ENCODE measurements at places on chromosomes 5 and 9.
A peak's percentile ranks its signal among the peaks of the same experiment; 100 is the strongest.

GRCh38 chr9:94545940-94546339 is 8.9 kb upstream of the PCAT7 start:
- DNase-seq: no peak

DNA sequence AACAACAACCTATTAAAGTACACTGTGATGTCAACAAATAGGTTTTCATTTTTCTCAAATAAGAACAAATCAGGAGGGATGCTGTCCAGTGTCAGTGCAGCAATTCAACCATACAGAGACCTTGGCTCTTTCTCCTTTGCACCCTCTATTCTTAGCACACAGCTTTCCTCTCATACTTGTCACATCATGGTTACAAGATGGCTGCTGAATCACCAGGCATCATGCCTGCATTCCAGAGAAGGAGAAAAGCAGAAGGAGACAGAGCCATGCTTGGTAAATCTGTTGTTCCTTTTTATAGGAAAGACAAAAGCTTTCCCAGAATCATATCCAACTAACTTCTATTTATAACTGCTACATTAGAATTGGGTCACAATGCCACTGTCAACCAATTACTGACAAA is 124.7 kb upstream of the VLDLR start:
- DNase-seq: no peak

- no peak for DNase-seq
These were observed 291.9 kb downstream of the COX7C start for GRCh38 chr5:86909418-86910295.

DNA sequence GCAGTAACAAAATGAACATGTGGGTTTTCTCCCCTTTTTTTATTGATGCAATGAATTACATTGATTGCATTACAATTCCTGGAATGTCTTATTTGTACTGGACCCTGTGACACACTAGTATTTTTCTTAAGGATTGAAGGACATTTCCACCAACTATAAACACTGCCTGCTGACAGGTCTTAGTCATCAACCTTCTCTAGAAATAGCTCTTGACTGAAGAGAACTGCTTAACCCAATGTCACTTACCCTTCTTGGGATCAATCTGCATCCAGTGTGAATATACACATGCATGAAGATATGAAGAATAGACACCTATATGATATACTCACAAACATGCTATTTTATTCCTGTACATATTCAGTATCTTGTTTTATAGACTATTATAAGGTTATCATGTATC is 130.6 kb downstream of the FBXO38 start:
- no peak for DNase-seq

- DNase-seq: no peak
These were observed 503.4 kb downstream of the PDE4D start for GRCh38 chr5:59390074-59390659.

DNA sequence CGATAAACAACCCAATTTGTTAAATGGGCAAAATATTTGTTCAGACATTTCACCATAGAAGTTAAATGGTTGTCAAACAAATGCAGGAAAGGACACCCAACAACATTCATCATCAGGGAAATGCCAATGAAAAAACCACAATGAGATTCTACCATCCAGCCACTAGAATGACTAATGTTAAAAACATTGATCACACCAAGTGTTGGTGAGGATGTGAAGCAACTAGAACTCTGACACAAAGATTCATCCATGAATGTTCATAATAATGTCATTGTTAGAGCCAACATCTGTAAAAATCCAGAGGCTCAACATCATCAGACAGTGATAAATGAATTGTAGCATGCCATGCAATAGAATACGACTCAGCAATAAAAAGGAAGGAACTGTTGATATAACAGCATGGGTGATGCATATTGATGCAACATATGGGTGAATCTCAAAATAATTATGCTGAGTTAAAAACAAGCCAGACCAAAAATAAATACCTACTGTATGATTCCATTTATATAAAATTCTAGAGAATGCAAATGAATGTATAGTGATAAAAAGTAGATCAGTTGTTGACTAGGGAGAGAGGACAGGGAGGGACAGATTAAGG is 55.9 kb upstream of the UNC5A start:
- no peak for DNase-seq

GRCh38 chr5:143427122-143427735 is 23.7 kb upstream of the NR3C1 start:
- no peak for DNase-seq

DNA sequence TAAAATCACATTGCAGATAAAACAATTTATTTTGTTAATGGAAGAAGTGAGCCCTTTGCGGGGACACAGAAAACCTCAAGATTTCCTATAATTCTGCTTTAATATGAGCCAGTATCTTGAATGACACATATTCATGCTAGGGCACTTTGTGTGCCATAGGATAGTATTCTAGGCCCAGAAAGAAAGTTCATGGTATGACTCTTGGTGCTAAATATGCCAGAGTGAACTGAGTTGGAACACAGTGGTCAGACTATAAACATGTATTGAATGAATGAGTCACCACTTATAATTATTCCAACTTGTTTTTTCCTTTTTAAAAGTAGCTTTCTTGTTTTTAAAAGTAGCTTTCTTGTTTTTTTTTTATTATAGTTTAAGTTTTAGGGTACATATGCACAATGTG is 46.0 kb downstream of the ADAMTS19 start:
- no peak for DNase-seq

- DNase-seq: peak; percentile 43
These were observed 23.1 kb downstream of the NIM1K start for GRCh38 chr5:43215073-43215631.

GRCh38 chr5:168612996-168613395 is 33.8 kb upstream of the PANK3 start:
- DNase-seq: no peak

DNA sequence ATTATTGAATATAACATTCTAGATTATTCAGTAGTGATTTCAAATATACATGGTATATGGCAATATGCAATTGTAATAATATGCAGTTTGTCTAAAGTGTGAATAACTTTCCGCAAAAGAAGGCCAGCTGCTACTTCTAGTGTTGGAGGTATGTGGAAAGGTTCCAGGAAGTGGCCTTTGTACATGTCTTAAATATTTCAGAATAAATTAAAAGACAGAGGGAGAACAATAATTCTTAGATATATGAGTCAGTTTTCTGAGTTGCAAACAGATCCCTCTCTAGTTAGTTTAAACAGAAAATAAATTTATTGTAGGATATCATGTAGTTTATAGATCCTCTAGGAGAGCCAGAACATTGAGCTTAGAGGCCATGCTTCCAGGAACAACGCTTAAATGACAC is 210.8 kb upstream of the ELL2 start:
- no peak for DNase-seq

DNA sequence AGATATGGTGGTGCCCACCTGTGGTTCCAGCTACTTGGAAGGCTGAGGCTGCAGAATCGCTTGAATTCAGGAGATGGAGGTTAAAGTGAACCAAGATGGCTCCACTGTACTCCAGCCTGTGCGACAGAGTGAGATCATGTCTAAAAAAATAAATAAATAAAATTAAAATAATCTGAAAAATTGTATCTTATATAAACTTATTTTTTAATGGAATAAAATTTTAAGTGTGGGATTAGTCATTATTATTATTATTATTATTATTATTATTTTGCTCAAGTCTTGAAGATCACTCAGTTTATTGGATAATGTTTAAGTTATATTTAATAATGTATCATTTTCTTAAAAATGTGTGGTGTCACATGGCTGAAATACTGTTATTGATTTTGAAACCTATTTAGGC is 688.0 kb upstream of the COX7C start:
- DNase-seq: no peak

DNA sequence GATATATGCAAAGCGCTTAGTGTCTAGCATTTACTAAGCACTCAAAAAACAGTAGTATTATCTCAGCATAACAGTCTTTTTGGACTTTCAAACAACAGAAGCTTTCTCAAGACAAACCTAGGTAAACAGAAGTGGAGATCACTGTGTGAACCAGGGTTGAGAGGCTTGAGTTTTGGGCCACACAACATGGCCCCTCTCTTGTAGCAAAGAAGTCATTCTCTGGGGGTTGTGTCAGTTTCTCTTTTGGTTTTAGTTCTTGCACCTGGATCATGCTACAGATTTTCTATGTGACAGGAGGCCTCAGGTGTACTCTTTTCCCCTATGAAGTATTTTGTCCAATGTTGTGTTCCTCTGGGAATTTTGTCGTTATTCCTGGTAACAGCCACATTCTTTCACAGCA is 30.0 kb downstream of the INSYN2B start:
- no peak for DNase-seq

DNA sequence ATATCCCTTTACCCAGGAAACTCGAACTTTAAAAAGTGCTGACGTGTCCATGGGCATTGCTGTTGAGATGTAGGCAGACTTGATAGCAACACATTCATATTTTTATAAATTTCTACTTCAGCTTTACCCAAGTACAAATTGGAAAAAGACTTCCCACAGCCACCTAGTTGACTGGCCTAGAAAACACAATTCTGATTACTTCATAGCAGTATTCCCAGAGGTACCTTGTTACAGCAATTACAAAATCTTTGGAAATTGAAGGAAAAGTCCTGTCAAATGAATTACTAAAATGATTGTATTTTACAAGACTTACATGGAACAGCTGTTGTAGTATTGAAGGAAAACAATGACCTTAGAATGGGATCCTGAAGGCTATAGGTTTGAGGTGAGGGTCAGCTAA is 130.7 kb upstream of the NREP start:
- DNase-seq: no peak

DNA sequence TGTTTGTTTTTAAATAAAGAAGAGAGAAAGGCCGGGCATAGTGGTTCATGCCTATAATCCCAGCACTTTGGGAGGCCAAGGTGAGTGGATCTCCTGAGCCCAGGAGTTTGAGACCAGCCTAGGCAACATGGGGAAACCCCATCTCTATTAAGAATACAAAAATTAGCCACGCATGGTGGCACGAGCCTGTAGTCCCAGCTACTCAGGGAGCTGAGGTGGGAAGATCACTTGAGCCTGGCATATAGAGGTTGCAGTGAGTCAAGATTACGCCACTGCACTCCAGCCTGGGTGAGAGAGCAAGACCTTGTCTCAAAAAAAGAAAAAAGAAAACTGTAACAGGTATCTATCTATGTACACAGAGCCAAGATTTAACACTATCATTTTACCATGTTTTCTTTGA is 34.2 kb upstream of the CDC42SE2 start:
- DNase-seq: no peak

- DNase-seq: no peak
These were observed 840.4 kb upstream of the WWC1 start for GRCh38 chr5:167451076-167451475.

DNA sequence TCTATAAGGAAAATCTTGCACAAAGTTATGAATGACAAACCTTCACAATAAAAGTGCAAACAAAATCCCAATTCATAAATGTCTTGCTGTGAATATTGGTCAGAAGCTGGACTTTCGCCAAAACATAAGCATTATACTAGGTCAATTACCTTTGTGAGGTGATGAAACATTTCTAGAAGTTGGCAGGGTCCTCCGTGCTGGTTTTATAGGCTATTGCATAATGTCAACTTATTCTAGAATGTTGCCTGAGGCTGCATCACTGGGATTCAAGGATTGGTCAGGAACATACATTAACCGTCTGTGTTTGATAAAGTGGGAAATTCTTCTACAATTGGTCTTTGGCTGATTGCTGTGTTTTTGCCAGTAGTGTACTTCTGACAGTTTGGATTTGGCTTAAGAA is 49.8 kb upstream of the PALM2AKAP2 start:
- DNase-seq: no peak

GRCh38 chr5:87829217-87829551 is 416.5 kb upstream of the CCNH start:
- DNase-seq: no peak

DNA sequence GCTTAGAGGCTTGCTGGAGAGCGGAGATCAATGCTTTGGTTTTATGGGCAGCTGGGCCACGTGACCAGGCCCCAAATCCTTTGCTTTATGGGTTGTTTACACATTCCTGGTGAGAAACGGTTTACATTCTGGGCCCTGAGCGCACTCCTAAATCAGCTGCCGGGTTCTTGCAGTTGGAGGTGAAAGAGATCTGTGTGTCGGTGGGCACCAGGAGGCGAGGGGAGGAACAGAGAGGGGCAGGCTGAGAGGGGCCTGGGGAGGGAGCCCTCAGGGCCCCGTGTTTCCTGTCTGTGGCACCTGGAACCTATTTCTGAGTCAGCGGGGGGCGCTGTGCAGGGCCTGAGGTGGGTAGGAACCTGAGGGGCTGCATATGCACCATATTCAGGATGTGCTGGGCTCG is 63.5 kb upstream of the HAND1 start:
- DNase-seq: no peak

DNA sequence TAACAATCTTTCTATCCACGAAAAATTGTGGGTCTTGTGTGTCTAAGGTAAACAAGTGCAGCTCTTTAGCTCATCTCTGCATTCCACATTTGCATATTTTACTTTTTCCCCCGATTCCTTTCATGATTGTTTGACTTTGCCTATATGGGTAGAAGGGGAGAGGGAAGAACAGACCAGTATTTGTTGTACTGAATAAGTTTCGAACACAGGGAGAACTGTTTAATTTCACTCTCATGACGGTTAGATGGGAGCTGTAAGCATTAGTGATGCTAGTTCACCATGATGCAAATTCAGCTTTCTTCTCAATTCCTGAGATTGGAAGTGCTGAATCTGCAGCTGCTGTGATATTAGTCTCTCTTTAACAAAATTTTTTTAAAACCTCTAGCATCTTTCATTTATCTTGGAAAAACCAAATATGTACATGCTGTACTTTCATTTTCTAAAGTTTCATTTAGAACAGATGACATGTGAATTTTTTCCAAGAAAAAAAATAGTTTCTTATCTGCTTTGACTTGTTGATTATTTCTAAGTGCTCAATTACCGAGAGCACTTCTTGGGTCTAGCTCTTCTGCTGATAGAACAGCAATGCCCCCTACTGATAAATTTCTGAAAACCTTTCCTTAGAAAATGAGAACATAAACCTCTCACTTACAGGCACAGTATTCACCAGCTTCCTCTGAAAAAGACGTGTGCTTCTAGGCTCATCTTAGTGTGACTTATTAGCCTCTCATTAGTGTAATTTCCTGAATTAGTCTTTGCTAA is 149.5 kb downstream of the BAAT start:
- DNase-seq: no peak

- no peak for DNase-seq
These were observed 7.0 kb downstream of the SCAMP1 start for GRCh38 chr5:78367318-78367991.

DNA sequence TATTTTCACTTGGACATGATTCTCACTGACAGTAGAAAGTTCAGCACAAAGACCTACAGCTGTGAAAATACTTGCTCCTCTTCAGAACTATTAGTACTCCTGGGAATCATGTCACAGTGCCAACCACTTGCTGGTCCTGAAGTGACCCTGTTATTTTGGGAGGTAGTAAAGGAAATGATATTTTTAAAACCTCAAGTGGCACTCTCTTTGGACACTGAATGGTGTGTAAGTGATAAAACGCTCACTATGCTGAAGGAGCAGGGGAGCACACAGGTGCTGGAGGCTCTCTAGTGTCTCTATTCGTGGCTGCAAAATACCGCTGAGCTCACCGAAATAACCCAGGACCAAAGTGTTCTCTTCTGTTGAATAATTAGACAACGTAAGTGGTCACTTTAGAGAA is 76.9 kb upstream of the SPATA31D4 start:
- no peak for DNase-seq
